ENCODE measurements at places on chromosomes 3 and 15.

DNA sequence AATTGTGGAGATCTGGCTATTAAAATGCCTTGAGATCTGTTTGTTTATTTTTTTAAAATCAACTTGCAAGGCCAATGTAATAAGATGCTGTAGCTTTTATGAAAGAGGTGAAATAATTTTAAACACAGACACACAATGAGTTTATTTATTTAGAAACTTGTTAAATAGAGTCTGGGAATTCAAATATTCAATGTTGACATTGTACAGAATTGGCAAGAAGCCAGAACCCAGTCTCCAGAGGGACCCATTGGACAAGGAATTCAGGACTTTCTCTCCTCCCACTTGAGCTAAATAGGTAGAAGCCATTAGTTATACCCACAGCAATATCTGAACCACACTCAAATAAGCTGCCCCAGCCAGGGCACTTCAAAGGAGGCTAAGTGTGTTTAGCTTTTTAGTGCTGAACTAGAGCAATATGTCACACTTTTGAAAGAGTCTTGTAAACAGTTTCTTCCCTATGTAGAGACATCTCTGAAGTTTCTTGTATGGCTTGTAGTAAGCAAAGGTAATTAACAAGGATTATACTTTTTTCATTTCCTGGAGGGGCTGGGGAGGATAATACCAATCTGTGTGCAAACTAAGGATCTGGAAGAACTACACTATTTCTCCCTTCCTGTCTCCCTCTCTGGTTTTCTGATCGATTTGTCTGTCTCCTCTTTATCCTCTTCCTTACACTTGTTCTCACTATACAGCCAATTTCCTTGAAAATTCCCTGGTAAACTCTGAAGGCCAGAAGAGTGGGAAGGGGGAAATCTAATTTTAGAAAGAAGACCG lies 6.0 kb downstream of the MECOM start:
- no peak for DNase-seq

DNA sequence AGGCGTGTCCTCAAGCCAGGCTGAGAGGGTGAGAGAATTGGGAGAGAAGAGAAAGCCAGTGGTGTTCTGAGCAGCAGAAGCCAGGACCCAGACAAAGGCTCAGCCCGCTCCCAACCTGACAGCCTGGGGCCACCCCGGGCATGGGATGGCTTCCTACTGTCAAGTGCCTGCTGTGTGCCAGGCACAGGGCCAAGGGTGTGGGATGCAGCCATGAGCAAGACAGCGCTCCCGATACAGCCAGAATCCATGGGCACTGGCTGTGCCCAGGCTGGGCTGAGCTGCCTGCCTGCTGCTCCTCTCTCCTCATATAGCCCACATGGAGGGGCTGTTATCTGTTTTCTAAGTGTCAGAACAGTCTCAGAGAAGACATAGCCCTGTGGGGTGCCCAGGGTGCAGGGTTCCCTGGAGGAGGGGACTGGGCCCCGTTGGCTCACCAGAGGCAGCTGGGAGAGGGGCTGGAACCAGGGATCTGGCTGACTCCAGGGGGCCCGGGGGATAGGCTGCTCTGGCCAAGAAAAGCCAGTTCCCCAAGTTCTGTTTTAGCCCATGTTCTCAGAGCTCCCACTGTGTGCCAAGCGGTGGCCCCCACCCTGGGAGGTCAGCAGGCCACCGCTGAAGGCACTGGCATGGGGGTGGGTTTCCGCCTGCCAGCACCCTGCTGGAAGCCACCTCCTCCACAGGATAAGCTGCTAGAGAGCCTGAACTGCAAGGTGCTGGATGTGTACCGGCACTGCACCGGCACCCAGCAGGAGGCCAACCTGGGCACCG lies 39.0 kb downstream of the CFAP100 start:
- DNase-seq = no peak

- no peak for DNase-seq
These were observed 92.7 kb downstream of the VGLL4 start for GRCh38 chr3:11551036-11551435.

GRCh38 chr3:40464339-40465110 lies 7.4 kb downstream of the RPL14 start:
- DNase-seq = no peak

DNA sequence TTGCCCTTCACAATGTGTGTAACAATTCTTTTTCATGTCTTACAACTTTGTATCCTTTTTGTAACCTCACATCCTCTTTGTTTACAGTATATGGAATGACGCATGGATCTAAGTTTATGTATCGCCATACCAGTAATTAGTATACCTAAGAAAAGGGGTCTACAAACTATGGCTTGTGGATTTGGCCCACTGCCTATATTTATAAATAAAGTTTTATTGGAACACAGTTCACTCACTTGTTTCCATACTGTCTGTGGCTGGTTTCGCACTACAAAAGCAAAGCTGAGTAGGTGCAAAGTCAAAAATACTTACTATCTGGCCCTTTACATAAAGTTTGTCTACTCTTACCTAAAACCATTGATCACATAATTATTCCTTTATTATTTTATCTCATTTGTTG lies 226.5 kb downstream of the TBL1XR1 start:
- no peak for DNase-seq

- no peak for DNase-seq
These were observed 24.3 kb upstream of the CLDN1 start for GRCh38 chr3:190346541-190346940.
